ENCODE measurements at places on chromosomes 2 and 18.

- DNase-seq = no peak
Observed at GRCh38 chr18:11154368-11154989, 5.1 kb upstream of the PIEZO2 start.

- no peak for DNase-seq
Observed at GRCh38 chr2:39855856-39856255, 76.8 kb upstream of the THUMPD2 start.

DNA sequence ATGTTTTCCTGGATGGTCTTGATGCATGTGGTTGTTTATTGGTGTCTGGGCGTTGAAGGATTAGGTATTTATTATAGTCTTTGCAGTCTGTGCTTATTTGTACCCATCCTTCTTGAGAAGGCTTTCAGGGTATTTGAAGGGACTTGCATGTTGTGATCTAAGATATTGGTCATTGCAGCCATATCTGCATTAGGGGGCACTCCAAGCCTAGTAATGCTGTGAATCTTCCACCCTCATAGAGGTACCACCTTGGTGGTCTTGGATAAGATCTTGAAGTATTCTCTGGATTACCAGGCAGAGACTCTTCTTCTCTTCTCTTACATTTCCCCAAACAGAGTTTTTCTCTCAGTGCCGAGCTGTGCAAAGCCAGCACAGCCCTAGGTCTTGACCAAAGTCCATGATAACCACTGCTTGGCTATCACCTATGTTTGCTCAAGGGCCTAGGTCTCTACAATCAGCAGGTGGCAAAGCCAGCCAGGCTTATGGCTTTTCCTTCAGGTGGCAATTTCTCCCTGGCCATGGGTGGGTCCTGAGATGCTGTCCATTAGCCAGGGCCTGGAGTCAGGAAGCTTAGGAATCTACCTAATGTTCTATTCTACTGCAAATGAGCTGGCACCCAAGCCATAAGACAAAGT, 15.4 kb upstream of the PPP1R1C start:
- no peak for DNase-seq

- DNase-seq = no peak
Observed at GRCh38 chr2:1512321-1513289, 99.3 kb downstream of the TPO start.

GRCh38 chr18:58831606-58832005, 33.1 kb upstream of the ZNF532 start:
- no peak for DNase-seq

- no peak for DNase-seq
Observed at GRCh38 chr2:33318456-33318855, 158.0 kb upstream of the RASGRP3 start.

DNA sequence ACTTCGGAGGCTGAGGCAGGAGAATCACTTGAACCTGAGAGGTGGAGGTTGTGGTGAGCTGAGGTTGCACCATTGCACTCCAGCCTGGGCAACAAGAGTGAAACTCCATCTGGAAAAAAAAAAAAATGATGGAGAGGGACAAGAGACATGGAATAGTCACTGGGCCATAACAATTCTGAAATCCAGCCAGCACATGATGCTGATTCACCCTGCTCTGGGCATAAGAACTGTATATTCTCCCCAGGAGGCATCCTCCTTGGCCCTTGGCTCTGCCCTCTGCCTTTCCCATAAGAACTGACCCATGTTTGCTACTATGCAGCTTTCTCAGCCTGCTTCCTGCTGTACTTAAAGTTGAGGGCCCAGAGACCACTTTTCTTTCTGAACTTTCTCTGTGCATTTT, 297.7 kb downstream of the GBX2 start:
- no peak for DNase-seq

- no peak for DNase-seq
Observed at GRCh38 chr2:49309461-49309860, 155.1 kb upstream of the FSHR start.

- DNase-seq = no peak
Observed at GRCh38 chr2:64220265-64220664, 76.0 kb upstream of the PELI1 start.

DNA sequence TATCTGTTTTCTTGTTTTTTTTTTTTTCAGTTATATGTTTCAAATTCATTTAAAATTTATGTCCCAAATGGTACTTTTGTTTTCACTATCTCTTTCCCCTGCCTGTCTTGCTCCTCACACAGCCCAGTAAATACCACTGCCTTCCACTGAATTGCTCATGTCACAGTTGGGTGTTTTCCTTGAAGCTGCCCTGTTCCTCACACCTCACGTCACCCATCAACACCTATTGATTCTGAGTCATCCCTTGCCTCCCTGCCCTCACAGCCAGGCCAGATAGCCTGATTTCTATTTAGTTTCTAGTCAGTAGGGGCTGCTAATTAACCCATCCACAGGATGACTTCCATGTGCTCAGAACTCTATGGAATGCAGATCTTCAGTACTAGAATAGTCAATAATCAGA, 25.3 kb downstream of the FSHR start:
- no peak for DNase-seq

DNA sequence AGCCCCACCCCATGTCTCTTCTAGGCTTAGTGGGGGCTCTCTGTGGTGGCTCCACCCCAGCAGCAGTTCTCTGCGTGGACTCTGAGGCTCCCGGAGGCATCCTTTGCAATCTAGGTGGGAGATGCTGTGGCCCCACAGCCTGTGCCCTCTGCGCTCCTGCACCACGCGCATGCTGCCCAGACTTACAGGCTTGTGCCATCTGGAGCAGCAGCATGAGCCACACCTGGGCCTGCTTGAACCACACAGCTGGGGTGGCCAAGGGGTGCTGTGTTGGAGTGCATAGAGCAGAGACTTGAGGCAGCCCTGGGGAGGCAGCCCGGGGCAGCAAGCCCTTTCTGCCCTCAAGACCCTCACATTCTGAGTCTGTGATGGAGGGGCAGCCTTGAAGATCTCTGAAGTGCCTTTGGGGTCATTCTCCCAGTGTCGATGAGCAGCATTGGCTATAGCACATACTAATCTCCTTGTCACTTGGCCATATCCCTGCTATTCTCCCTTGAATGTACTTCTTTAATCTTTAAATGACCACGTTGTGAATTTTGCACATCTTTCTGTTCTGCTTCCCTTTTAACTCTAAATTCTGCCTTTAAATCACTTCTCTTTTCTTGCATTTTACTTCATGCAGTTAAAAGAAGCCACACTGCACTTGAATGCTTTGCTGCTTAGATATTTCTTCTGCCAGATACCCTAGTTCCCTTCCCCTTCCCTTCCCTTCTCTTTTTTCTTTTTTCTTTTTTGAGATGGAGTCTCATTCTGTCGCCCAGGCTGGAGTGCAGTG, 62.4 kb downstream of the NCAPH start:
- DNase-seq = no peak

GRCh38 chr2:83742117-83742782, 716.8 kb downstream of the SUCLG1 start:
- DNase-seq = no peak

- DNase-seq = no peak
Observed at GRCh38 chr2:237966250-237966564, 607 bp upstream of the UBE2F start.

GRCh38 chr2:236971131-236971821, 114.4 kb upstream of the COPS8 start:
- DNase-seq = no peak

DNA sequence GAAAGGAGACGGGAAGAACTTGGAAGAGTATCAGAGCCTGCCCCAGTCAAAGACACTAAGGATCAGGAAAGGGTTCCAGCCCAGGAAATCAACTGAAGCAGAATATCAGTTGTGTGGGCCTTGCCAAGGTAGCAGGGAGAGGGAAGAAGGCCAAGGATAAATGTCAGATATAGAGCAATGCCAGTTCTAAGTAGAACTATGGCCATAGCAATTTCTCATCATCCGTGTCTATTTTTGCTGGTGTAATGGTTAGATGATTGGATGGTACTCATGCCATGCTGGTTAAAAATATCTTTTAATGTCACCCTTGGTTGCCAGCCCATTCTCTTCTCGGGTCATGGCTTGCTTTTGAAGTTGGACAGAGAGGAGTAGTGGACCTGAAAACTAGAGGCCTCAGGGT, 41.9 kb downstream of the MAIP1 start:
- DNase-seq = no peak

GRCh38 chr2:68536000-68536399, 68.6 kb downstream of the APLF start:
- no peak for DNase-seq

DNA sequence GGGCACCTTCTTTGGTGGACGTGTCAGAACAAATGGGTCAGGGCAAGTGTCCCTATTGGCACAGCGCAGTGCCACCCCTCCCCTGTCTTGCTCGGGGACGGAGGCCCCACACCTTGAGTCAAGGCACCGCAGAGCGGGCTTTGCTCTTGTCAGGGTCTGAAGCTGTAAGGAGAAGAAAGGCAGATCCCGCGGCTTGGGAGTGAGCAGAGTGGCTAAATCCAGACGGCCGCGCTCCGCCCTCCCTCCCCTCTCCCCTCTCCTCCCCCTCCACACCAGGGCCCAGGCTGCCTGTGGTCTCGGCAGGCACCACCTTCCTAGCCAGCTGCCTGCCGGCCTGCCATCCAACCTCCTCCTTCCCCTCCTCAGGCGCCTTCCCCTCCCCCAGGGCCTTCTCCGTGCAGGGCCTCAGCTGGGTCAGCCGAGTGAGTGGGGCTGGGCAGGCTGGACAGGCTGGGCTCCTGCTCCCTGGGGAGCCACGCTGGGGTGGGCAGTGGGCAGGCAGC, 25.8 kb downstream of the SPEG start:
- no peak for DNase-seq

- DNase-seq = no peak
Observed at GRCh38 chr18:37218022-37218590, 347.5 kb downstream of the CELF4 start.

DNA sequence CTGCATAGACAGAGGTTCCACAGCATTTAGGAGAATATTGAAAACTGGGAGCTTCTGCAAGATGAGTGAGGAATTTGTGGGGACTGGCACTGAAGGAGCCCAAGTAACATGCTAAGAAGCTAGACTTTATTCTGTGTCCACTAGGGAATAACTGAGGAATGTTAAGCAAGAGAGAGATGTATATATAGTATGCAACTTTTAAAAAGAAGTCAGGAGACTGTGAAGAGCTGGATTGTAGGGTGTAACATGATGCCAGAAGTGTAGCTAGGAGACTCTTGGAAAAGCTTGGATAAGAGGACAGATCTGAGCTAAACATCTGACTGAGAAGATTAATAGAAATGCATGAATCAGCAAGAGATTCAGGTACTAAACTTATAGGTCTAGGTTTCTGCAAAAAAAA, 270.6 kb upstream of the MMADHC start:
- DNase-seq = no peak

DNA sequence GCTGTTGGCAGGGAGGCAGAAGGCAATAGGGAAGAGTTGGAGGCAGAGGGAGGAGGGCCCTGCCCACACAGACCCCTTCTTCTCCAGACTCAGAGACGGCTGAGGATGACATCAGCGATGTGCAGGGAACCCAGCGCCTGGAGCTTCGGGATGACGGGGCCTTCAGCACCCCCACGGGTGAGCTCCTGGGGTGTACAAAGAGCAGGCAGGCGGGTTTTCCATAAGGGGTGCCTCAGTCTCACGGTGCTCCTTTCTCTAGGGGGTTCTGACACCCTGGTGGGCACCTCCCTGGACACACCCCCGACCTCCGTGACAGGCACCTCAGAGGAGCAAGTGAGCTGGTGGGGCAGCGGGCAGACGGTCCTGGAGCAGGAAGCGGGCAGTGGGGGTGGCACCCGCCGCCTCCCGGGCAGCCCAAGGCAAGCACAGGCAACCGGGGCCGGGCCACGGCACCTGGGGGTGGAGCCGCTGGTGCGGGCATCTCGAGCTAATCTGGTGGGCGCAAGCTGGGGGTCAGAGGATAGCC, 10.0 kb downstream of the SPEG start:
- no peak for DNase-seq

DNA sequence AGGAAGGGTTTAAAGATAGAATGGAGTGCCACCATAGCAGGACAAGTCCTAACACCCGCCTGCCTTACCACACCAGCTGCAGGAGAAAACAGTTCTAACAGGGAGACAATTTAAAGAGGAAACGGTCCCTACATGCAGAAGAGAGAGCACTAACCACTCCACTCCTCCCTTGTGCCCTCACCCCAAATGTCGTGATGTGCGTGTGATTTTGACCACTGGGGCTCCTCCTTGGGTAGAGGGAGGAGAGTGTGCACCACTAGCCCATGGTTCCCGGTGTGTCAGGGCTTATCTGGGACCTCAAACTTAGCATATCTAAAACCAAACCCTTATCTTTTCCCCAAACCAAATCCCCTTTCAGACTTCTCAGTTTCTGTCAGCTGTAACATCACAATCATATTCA, 105.5 kb upstream of the CCDC68 start:
- DNase-seq = no peak

DNA sequence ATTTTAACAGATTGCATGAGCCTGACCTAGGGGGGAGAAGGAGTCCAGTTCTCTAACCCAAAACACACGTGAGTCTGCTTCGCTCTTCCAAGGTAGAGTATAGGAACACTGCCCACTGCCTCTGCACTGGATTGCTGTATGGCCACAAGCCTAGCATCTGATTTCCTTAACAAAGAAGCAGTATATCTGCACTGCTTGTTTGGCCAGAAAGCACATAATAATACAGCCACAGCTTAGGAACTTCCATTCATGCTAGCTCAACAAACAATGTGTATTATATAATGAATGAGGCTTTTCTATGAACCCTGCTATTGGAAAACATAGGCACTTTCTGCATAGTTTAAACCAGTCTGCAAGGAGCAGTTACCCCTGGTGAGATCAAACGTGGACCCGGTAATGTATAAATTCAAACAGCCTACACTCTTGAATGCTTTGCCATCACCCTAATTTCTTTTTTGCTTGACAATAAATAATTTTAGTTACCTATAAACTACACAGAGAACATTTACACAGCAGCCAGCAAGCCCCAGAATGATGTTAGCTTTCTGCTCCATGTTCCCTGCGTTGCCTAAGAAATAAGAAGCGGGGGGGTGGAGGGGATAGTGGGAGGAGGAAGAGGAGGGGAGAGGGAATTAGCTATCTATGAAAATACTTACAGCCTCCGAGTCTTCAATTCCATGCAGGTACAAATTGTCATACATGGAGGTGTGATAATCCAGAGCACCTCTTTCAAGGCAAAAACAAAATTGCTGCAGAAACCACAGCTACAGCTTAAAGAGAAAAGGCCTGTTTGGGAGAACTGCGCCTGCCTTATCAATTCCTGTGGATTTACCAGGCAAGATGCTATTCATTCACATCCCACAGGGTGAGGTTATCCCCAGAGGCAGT, 125.6 kb downstream of the CACNB4 start:
- no peak for DNase-seq

DNA sequence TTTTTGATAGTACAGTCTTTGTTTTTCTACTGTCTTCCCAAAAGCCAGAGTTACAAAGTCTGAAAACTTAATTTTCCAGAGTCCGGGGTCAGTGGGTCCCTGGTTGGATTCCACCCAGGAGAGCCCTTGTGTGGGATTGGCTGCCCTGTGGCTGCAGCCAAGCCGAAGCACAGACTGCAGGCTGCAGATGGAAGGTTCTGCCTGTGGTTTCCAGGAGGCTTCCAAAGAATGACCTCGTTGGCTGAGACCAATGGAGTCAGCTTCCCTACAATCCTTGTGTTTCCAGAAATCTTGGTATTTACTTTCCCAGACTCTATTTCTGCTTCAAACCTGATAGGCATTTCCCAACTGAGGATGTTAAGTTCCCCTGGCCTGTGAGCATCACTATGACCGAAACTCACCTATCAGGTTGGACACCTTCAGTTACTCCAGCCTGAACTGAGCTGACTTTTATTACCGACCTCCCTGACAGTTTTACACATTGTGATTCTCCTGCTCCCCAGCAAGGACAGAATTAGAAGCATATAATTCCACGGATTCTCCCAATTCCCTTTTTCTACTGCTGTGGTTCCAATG, 117.5 kb upstream of the CCDC68 start:
- DNase-seq = no peak

- DNase-seq = no peak
Observed at GRCh38 chr2:152176113-152176714, 651 bp upstream of the STAM2 start.

- no peak for DNase-seq
Observed at GRCh38 chr2:207594731-207595130, 30.5 kb downstream of the METTL21A start.

Measured in activated T-helper 1 cell treated with Interleukin-2 at 50 U/mL for 16 hours (primary cell).